ENCODE measurements at places on chromosomes 12 and 14. TPM values are rescaled to one million over a fixed set of nuclear protein-coding genes. Genes with fewer than 3 reads are reported as not detected.

SDS gene
- not detected for total RNA-seq

TPPP2 gene
- not detected for total RNA-seq

NUBPL gene
- total RNA-seq = 14.4 TPM

STON2 gene
- total RNA-seq = not detected

CCDC177 gene
- not detected for total RNA-seq

SOX5 gene
- total RNA-seq = not detected

MUCL1 gene
- total RNA-seq = not detected

GRCh38 chr14:100606687-100607610, 19.7 kb upstream of the BEGAIN start:
- no peak overlapping the region for H3K4me3 ChIP-seq
- H3K36me3 ChIP-seq = peaks cover 2% of the 10 kb centered on the region
- H3K4me1 ChIP-seq = no peaks in the 10 kb centered on the region
- H3K27ac ChIP-seq = no peak overlapping the region
- peaks cover 9% of the 10 kb centered on the region for H3K27me3 ChIP-seq
- no peak for DNase-seq

DNA sequence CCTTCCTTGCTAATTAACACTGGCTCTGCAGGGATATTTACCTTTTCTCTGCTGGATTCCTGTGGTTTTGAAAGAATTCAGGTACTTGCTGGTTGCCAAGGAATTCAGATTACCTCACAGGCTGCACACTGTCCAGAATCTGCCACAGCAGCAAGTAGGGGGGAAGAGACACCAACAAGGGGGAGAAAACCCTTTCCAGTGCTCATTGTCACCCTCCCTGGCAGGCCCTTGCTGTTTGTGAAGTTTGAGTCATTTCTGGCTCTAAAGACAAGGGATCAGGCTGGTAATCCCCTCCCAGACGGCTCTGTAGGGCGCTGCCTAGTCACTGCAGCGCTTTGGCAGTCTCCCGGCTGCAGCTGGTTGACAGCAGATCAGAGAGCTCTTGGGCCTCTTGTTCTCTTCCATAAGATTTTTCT, 50.8 kb downstream of the TTLL5 start:
- no peak overlapping the region for H3K27ac ChIP-seq
- no peak overlapping the region for H3K4me3 ChIP-seq
- H3K27me3 ChIP-seq = no peaks in the 10 kb centered on the region
- peaks cover 3% of the 10 kb centered on the region for H3K36me3 ChIP-seq
- peak; percentile 3 for DNase-seq
- H3K4me1 ChIP-seq = no peaks in the 10 kb centered on the region

GRCh38 chr14:33642080-33642479, 308.8 kb downstream of the EGLN3 start:
- H3K4me1 ChIP-seq = no peaks in the 10 kb centered on the region
- no peak overlapping the region for H3K27ac ChIP-seq
- no peaks in the 10 kb centered on the region for H3K36me3 ChIP-seq
- no peak for DNase-seq
- no peak overlapping the region for H3K4me3 ChIP-seq

GRCh38 chr12:121778567-121779421, 14.7 kb downstream of the RHOF start:
- peaks cover 25% of the 10 kb centered on the region for H3K36me3 ChIP-seq
- H3K27ac ChIP-seq = peak overlapping the region; percentile 73
- peaks cover 38% of the 10 kb centered on the region for H3K4me1 ChIP-seq
- DNase-seq = no peak
- H3K4me3 ChIP-seq = no peak overlapping the region

DNA sequence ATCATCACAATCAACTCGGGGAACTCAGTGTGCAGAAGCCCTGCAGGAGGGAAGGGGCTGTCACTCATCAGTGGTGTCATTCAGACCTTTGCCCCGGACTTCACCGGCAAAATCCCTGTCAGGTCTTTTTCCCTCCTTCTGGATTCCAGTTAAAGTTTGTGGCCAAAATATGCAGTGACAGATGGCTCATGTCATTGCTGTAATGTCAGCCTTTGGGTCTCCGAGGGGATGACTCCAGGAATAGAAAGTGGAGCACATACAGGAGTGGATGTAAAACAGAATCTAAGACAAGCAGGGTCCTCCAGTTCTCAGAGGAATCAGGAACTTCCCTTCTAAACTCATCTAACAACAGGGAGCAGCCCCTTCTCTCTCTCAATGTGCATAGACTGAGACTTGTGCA, 130.3 kb upstream of the RASSF8 start:
- H3K4me3 ChIP-seq = no peak overlapping the region
- H3K36me3 ChIP-seq = no peaks in the 10 kb centered on the region
- no peaks in the 10 kb centered on the region for H3K4me1 ChIP-seq
- no peak for DNase-seq
- no peaks in the 10 kb centered on the region for H3K27me3 ChIP-seq

- H3K36me3 ChIP-seq = no peaks in the 10 kb centered on the region
- no peak overlapping the region for H3K27ac ChIP-seq
- DNase-seq = no peak
- H3K4me1 ChIP-seq = peaks cover 2% of the 10 kb centered on the region
These were observed 134.7 kb downstream of the FGD4 start for GRCh38 chr12:32533971-32534590.

- no peak overlapping the region for H3K27ac ChIP-seq
- peaks cover 3% of the 10 kb centered on the region for H3K36me3 ChIP-seq
- no peak for DNase-seq
These were observed 86.6 kb upstream of the SLC24A4 start for GRCh38 chr14:92236243-92236900.

- H3K36me3 ChIP-seq = peaks cover 11% of the 10 kb centered on the region
- no peaks in the 10 kb centered on the region for H3K27me3 ChIP-seq
- peaks cover 19% of the 10 kb centered on the region for H3K4me1 ChIP-seq
- no peak overlapping the region for H3K27ac ChIP-seq
- no peak overlapping the region for H3K4me3 ChIP-seq
These were observed 47.4 kb upstream of the SRSF5 start for GRCh38 chr14:69719501-69719951.

GRCh38 chr12:6274231-6275221, 36.0 kb upstream of the PLEKHG6 start:
- H3K4me1 ChIP-seq = peaks cover 12% of the 10 kb centered on the region
- H3K36me3 ChIP-seq = no peaks in the 10 kb centered on the region
- H3K4me3 ChIP-seq = no peak overlapping the region
- H3K27ac ChIP-seq = no peak overlapping the region
- no peak for DNase-seq

GRCh38 chr14:93967637-93968250, 8.6 kb downstream of the ASB2 start:
- H3K4me1 ChIP-seq = peaks cover 81% of the 10 kb centered on the region
- no peak overlapping the region for H3K4me3 ChIP-seq
- no peak overlapping the region for H3K27ac ChIP-seq
- H3K27me3 ChIP-seq = no peaks in the 10 kb centered on the region

DNA sequence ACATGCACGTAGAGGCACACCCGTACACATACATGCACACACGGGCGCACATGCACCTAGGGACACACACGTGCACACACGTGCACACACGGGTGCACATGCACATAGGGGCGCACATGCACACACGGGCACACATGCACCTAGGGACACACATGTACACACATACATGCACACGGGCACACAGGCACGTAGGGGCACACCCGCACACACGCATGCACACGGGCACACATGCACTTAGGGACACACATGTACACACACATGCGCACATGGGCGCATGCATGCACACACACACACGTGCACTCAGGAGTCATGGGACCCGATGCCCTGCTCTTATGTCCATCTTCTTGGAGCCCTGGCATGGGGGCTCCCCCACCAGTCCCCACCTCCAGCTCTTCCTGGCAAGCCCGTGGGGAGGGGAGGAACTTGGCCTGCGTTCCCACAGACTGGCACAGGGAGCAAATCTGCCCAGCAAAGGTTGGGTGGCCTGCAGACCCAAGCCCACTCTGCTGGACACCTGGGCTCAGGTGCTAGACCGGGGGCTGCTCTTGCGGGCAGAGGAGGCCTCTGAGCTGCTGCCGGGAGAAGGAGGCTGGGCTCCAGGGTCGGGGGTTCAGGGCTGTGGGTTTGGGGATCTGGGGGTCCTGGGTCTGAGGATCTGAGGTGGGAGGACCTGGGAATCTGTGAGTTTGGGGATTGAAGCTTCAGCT, 51.4 kb downstream of the KIF26A start:
- DNase-seq = no peak
- no peak overlapping the region for H3K27ac ChIP-seq
- H3K4me1 ChIP-seq = no peaks in the 10 kb centered on the region
- no peak overlapping the region for H3K4me3 ChIP-seq
- H3K27me3 ChIP-seq = peaks cover 2% of the 10 kb centered on the region

DNA sequence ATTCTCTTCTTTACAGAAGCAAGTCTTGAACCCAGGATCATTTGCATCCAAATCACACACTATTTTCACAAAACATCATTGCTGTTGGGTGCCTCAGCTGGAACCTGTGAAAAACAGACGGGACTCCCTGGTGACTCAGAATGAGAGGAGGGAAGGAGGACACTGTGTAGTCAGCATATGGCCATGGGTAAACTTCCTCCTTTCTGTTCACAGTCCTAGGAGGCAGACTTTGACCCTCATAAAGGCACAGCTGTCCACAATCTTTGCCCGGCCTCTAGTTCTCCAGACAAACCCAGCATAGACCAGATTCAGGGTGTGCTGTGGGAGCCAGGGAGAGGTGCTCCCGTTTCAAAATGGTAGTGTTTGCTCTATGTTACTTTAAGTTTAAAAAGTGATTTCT, 62.0 kb downstream of the DYRK2 start:
- peaks cover 1% of the 10 kb centered on the region for H3K27me3 ChIP-seq
- peaks cover 3% of the 10 kb centered on the region for H3K4me1 ChIP-seq
- no peaks in the 10 kb centered on the region for H3K36me3 ChIP-seq
- no peak for DNase-seq
- H3K4me3 ChIP-seq = no peak overlapping the region

GRCh38 chr12:52362118-52362726, 5.1 kb downstream of the KRT85 start:
- peaks cover 3% of the 10 kb centered on the region for H3K27me3 ChIP-seq
- H3K4me1 ChIP-seq = peaks cover 24% of the 10 kb centered on the region
- no peaks in the 10 kb centered on the region for H3K36me3 ChIP-seq
- no peak overlapping the region for H3K4me3 ChIP-seq

DNA sequence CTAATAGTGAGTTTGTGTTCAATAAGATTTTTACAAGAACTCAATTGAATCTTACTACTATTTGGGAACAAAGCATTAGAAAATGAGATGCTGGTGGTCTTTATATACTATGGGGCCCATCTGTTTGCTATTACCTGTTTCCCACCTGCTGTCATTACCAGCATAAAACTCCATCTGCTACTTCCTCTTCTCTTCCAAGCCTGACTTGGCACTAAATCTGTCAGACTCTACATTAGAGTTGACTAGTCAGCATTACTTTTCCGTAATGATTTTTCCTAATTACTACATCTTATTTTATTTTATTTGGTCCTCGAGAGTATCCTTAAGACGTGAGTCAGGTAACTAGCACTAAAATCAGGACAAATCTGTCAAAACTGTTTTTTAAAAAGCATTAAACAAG, 68.1 kb upstream of the KRR1 start:
- no peaks in the 10 kb centered on the region for H3K36me3 ChIP-seq
- peaks cover 13% of the 10 kb centered on the region for H3K27me3 ChIP-seq
- no peak for DNase-seq
- peaks cover 5% of the 10 kb centered on the region for H3K4me1 ChIP-seq

DNA sequence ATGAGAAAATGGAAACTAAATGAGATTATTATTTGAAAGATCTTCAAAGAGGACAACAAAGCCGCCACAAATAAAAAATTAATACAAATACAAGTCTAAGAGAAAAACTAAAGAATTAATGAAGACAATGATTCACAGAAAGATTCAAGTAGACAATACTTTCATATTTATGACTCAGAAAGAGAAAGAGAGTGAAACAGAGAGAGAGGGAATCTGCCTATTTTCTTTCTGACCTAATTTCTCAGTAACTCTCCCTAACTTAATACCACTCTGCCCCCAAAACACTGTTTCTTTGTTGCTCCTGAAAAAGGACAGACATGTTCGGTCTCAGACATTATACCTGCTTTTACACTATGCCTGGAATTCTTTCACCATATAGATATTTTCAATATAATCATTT, 259.1 kb downstream of the SLC6A15 start:
- no peak for DNase-seq
- no peak overlapping the region for H3K4me3 ChIP-seq
- H3K36me3 ChIP-seq = no peaks in the 10 kb centered on the region
- H3K27me3 ChIP-seq = no peaks in the 10 kb centered on the region
- no peak overlapping the region for H3K27ac ChIP-seq

- no peak for DNase-seq
- no peak overlapping the region for H3K27ac ChIP-seq
- no peaks in the 10 kb centered on the region for H3K27me3 ChIP-seq
- H3K36me3 ChIP-seq = no peaks in the 10 kb centered on the region
- no peaks in the 10 kb centered on the region for H3K4me1 ChIP-seq
- H3K4me3 ChIP-seq = no peak overlapping the region
These were observed 112.3 kb upstream of the DNM1L start for GRCh38 chr12:32566663-32567295.

GRCh38 chr12:98864363-98864762, 219.3 kb downstream of the APAF1 start:
- no peak for DNase-seq
- H3K27me3 ChIP-seq = no peaks in the 10 kb centered on the region
- no peak overlapping the region for H3K27ac ChIP-seq
- H3K36me3 ChIP-seq = no peaks in the 10 kb centered on the region
- no peak overlapping the region for H3K4me3 ChIP-seq
- H3K4me1 ChIP-seq = no peaks in the 10 kb centered on the region

GRCh38 chr12:94972795-94973194, 30.7 kb downstream of the NDUFA12 start:
- no peak overlapping the region for H3K4me3 ChIP-seq
- peaks cover 6% of the 10 kb centered on the region for H3K4me1 ChIP-seq
- H3K36me3 ChIP-seq = peaks cover 18% of the 10 kb centered on the region
- no peak overlapping the region for H3K27ac ChIP-seq
- no peak for DNase-seq

GRCh38 chr12:28645891-28646290, 455.6 kb downstream of the CCDC91 start:
- no peak for DNase-seq
- no peaks in the 10 kb centered on the region for H3K36me3 ChIP-seq
- no peaks in the 10 kb centered on the region for H3K27me3 ChIP-seq
- H3K4me1 ChIP-seq = no peaks in the 10 kb centered on the region
- H3K27ac ChIP-seq = no peak overlapping the region
- H3K4me3 ChIP-seq = no peak overlapping the region

DNA sequence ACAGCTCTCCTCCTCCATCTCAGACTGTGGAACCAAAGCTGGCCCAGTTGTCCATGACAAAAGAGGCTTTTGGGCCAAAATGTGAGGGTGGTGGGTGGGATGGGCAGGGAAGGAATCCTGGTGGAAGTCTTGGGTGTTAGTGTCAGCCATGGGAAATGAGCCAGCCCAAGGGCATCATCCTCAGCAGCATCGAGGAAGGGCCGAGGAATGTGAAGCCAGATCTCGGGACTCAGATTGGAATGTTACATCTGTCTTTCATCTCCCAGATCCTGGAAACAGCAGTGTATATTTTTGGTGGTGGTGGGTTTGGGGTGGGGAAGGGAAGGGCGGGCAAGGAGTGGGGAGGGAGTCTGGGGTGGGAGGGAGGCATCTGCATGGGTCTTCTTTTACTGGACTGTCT, 11.8 kb upstream of the TAMALIN start:
- H3K27me3 ChIP-seq = no peaks in the 10 kb centered on the region
- H3K4me1 ChIP-seq = peaks cover 12% of the 10 kb centered on the region
- H3K27ac ChIP-seq = no peak overlapping the region
- H3K36me3 ChIP-seq = peaks cover 4% of the 10 kb centered on the region
- no peak for DNase-seq
- no peak overlapping the region for H3K4me3 ChIP-seq
